ENCODE measurements at places on chromosomes 5 and 9.

DNA sequence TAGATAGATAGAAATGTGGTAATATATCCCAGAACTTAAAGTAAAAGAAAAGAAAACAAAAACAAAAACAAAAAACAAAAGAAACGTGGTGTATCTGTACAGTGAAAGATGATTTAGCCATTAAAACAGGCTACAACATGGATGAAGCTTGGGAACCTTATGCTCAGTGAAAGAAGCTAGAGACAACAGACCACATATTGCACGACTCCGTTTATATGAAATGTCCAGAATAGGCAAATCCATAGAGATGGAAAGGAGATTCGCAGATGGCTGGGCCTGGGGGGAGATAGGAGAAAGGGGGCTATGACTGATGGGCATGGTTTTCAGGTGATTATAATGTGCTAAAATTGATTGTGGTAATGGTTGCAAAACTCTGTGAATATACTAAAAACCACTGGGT, 86.6 kb downstream of the ROR2 start:
- no peak for DNase-seq

DNA sequence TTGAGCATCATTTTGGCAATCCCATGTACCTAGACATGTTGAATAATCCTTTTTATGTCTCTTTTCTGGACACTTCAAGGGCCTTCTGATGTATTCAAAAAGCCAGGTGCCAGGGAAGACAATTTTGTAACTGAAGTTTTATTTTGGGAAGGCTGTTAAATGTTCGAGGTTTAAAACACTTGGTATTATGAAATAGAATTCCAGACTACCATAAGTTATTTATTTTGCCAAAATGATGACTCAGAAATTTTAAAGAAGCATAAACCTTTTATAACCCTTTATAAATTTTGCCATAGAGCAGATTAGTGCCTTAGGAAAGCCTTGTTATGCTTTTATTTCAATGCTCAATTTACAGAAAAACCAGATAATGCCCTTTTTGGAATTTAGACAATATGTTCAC, 30.3 kb upstream of the UHRF2 start:
- DNase-seq: no peak

GRCh38 chr9:109863961-109864360, 84.0 kb downstream of the PALM2AKAP2 start:
- DNase-seq: no peak

DNA sequence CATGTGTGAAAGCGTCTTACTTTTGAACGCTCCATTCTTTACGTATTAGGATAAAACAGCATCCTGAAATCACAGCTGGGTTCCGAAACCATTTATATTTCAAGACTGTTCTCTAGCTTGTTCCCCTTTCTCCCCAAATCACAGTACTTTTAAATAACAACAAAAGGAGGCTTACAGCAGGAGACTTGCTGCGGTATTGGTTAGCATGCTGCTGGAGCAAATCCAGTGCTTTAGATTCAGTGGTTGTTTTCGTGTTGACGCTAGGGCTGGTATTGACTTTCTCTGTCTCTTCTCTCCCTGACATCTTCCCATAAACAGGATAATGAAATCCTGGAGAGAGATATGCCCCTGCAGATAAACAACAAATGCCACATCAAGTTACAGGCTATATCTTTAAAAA, 103.1 kb downstream of the ZNF608 start:
- no peak for DNase-seq

- DNase-seq: no peak
Measured at GRCh38 chr5:150500328-150500841, 7.5 kb upstream of the NDST1 start.
